GM12878 (cell line): ENCODE measurements at places on chromosomes 16 and 17. TPM values are rescaled to one million over a fixed set of nuclear protein-coding genes. Genes with fewer than 3 reads are reported as not detected.

DNA sequence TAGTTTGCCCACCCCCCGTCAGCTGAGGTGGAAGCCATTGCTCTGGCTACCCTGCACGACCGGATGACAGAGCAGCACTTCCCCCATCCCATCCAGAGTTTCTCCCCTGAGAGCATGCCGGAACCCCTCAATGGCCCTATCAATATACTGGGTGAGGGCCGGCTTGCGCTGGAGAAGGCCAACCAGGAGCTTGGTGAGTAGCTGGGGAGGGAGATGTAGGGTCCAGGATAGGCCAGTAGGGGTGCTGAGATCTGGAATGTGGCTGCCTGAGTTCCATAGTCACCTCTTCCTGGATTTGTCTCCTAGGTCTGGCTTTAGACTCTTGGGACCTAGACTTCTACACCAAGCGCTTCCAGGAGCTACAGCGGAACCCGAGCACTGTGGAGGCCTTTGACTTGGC, 6.4 kb downstream of the PFAS start:
- DNase-seq = no peak

DNA sequence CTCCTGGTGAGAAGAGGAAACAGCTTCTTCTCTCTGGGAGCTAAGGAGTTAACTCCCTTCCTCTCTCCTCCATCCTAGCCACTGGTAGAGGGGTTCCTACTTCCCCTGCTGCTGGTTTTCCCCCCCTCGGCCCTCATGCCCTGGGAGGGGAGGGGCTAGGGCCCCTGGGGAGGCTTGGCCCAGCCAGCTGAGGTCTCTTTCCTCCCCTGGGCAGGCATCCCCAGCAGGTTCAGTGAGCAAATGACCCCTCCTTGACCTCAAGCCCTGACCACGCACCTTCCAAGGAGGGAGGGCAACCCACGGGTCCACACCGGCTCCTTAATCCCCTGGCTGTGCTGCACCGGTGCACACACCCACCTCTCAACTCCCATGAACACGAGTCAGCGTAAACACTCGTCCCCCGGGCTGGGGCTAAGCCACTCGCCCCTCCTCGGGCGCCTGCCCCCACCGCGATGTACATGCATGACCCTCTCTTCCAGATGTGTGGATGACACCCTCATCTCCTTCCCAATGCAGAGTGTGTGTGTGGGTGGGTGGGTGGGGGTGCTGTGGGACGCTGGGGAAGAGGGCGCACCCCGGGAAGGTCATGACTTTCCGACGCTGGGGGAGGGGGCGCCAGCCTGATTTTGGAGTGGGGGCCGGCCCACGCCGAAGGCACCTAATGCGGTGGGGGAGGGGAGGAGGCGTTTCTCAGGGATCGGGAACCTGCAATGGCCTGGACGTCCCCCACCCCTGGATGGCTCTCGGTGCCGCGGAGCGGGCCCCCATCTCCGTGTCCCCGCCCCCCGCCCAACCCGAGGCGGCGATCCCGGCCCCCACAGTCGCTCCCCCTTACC, 33.7 kb downstream of the SRCIN1 start:
- no peak for DNase-seq

DNA sequence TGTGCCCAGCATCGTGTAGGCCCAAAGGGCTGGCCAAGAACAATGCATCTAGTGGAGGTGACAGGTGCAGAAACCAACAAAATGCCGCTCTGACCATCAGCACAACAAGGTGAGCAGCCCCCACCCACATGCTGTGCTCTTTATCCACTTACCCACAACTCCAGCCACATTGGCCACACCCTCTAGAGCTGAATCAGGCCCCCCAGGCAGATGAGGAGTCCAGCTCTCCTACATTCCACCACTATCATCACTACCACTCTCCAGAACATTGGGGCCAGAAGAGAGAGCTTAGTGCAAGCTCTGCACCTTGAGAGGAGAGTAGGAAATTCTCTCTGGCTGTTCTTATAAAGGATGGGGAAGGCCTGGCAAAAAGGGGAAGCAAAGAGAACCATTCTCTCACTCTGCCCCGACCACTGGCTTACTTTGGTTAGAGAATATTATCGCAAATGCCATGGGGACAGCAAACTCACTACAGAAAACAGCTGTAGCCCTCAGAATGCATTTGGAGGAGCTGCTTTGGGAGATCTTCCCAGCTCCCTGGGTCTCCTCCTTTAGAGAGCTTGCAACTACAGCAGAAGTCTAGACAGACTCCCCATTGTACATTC, 75.0 kb downstream of the TMEM132E start:
- no peak for DNase-seq

DNA sequence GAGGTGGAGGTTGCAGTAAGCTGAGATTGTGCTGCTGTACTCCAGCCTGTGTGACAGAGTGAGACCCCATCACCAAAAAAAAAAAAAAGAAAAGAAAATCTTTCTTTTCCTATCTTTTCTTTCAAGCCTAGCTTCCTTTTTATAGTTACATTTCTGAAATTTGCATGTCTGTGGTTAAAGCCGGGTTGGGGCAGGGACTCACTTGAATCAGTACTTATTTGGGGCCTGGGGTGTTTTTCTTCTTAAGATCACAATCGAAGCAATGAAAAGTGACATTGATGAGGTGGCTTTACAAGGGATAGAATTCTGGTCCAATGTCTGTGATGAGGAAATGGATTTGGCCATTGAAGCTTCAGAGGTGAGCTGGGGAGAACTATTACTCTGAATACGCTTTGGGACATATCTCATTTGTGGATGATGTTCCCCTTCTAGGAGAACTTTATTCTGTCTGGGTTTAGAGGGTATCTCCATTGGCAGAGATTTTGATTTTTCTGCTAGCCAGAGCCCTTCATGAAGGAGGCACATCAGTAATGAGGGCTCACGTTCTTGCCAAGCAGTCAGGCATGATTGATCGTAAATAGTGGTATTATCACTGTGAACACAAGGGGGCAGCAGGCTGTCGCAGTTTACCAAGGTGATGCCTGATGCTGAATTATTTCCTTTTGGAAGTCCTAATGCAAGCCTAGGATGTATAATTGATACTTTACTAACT, 14.3 kb downstream of the KPNB1 start:
- DNase-seq = peak; percentile 41

DNA sequence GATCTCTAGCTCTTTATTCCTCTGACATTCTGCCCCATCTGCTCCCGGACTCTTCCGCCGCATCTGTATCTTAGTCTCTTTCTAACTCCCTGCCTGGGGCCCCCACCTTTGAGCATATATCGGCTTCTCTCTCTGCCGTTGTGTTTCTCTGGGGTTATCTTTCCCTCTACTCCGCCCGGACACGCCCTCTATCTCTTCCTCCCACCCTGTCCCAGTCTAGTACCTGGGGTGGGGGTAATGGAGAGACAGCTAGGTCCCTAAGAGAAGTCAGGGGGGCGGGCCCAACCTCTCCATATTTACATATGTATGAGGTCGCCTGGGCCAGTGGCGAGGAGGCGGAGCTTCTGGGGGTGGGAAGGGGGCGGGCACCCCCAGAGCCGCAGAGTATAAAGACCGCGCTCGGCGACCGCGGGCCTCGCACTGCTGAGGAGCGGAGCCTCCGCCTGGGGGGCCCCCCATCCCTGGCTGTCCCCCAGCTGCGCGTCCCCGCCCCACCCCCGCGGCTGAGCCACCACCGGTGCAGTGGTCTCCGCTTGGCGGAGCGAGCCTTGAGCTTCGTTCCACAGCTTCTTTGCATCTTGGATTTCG, at the start of gene ATP1B2:
Gene ATP1B2, plus strand, starts transcription at position 418 of the 588 bp plus-strand sequence. CDS start 593 bp downstream, outside the sequence.
- DNase-seq = no peak

Gene ASPHD1
- not detected in 2 replicates for total RNA-seq

Gene SLC6A4
- 7.9 and 8.8 TPM in 2 replicates for total RNA-seq

Gene MYH2
- not detected in 2 replicates for total RNA-seq
